Activated CD4-positive, alpha-beta memory T cell treated with anti-CD3 and anti-CD28 coated beads, Interleukin-2, amount 10 ng/mL, durations not matched to agents 7 days and 5 days (primary cell): ENCODE measurements at places on chromosomes 7 and 10.
A peak's percentile ranks its signal among the peaks of the same experiment; 100 is the strongest.

DNA sequence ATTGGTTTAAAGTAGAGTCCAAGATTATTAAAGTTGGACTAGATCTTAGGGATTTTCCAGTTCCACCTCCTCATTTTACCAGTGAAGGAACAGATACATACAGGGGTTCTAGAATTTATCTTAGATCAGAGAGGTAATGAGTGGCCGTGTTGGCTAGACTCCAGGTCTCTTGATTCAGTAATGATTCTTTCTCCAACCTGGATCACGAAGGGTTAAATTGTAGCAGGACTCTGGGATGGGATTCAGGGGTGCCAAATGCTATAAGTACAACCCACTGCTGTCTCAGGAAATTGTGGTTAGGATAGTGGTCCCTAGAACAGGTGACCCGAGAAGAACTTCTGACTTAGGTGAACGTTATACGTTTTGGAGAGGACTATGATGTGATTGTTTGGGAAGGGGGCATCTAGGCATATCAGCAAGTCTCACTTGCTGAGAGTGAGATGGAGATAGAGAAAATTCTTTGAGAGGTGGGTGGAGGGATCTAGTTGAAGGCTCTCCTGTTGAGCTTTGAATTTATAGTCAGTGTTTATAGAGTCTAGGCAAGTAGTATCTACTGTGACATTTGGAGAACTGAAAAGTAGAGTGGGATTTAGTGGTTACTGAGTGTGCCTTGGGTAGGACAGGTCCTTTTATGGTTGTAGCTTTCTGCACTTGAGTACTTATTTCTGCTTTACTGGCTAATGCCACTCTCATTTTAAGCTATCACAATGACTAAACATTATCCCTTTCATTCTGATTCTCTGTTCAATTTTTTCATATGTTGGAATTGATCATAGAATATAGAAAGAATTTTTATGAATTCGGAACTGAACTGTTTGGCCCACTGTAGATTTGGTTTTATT is 58.3 kb downstream of the ST7 start:
- DNase-seq: no peak

- no peak for DNase-seq
Measured at GRCh38 chr7:85336086-85336485, 149.2 kb upstream of the SEMA3D start.

GRCh38 chr7:107237451-107237850 is 68.6 kb downstream of the HBP1 start:
- DNase-seq: no peak

GRCh38 chr10:42987121-42987541 is 89.7 kb upstream of the RET start:
- DNase-seq: no peak

DNA sequence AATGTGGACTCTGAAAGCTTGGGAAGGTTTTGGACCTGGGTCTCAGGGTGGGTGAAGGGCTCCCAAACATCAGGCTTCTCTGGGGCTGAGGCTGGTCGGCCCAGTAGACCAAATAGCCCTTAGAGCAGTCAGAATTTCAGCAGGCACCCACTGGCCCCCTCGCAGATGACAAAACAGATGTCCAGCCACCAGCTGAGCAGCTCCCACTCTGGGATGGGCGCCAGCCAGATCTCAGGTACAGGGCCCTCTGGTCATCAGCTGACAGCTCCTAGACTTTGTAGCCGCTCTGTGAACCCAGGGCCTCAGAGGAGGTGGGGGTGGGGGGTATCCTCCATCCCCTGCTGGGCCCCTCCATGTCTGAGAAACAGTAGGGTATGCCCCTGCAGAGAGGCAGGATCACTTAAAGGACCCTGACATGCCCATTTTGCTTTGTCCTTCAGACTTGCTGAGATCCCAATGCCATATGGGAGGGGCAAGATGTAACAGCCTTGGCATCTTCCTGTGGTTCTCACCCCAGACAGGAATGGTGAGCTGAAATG is 26.5 kb downstream of the HSPA12A start:
- no peak for DNase-seq

GRCh38 chr7:141722529-141722928 is 14.4 kb downstream of the WEE2 start:
- no peak for DNase-seq

DNA sequence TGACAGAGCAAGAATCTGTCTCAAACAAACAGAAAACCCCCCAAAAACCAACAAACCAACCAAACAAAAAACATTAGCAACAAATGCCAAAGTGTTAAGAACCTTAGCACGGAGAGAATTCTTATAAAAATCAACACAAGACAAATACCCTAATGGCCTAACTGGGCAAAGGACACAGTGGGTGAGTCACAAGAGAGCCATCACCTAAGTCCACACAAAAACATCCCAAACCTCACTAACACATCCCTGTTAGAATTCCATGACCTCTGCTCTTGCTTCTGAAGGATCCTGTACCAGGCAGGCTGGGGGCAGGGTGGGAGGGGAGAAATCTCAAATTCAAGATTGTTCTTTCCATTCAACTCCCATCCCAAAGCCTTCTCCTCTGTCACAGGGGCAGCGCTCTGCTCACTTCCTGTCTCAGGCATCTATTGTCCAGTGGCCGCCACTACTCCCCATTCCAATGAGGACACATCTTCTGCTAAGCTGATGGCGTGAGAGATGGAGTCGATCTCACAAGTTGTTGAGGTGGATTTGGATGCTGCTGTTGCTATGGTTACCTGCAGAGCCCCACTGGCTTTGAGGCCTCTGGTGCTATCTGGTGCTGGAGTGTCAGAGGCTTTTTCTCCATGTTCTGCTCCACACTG is 9.2 kb downstream of the IL15RA start:
- DNase-seq: peak; percentile 14

DNA sequence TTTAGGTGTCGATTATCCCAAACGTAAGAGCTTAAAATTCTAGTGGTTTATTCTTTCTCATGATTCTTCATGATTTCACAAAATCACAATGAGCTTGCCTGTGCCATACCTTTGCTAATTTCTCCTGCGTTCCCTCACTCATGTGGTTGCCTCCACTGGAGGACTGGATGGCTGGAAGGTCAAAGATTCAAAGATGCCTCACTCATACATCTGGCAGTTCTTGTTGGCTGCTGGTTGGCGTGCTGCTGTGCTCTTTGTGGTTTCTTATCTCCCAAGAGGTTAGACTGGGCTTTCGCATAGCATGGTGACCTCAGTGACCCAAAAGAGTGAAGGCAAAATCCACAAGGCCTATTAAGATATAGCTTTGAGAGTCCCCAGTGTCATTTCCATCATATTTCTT is 877.6 kb upstream of the AUTS2 start:
- no peak for DNase-seq
